ENCODE measurements at places on chromosomes 11 and 22.

DNA sequence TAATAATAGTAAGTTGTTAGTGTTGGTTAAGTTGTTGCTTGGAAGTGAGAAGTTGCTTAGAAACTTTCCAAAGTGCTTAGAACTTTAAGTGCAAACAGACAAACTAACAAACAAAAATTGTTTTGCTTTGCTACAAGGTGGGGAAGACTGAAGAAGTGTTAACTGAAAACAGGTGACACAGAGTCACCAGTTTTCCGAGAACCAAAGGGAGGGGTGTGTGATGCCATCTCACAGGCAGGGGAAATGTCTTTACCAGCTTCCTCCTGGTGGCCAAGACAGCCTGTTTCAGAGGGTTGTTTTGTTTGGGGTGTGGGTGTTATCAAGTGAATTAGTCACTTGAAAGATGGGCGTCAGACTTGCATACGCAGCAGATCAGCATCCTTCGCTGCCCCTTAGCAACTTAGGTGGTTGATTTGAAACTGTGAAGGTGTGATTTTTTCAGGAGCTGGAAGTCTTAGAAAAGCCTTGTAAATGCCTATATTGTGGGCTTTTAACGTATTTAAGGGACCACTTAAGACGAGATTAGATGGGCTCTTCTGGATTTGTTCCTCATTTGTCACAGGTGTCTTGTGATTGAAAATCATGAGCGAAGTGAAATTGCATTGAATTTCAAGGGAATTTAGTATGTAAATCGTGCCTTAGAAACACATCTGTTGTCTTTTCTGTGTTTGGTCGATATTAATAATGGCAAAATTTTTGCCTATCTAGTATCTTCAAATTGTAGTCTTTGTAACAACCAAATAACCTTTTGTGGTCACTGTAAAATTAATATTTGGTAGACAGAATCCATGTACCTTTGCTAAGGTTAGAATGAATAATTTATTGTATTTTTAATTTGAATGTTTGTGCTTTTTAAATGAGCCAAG is 2.7 kb downstream of the NEAT1 start:
- peak; percentile 83 for DNase-seq

DNA sequence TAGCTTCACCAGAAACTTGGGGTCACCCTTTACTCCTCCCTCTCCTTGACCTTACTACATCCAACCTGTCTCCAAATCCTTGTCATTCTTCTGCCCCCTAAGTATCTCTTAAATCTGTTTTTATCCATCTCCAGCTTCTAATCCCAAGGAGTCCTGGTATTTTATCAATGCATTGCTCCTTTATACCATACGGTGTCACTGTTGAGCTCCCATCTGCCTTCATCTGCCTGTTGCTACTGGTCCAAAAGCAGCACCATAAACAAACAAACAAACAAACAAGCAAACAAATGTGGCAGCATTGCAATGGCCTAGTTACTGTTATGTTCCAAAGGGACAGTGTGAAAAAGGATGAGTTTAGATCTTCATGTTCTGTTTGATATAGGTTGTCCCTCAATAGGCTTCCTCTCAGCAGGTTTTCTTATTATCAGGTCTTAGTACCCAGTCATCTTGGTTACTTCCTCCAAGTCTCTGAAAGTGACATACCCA is 34.2 kb downstream of the DNHD1 start:
- DNase-seq: peak; percentile 28

DNA sequence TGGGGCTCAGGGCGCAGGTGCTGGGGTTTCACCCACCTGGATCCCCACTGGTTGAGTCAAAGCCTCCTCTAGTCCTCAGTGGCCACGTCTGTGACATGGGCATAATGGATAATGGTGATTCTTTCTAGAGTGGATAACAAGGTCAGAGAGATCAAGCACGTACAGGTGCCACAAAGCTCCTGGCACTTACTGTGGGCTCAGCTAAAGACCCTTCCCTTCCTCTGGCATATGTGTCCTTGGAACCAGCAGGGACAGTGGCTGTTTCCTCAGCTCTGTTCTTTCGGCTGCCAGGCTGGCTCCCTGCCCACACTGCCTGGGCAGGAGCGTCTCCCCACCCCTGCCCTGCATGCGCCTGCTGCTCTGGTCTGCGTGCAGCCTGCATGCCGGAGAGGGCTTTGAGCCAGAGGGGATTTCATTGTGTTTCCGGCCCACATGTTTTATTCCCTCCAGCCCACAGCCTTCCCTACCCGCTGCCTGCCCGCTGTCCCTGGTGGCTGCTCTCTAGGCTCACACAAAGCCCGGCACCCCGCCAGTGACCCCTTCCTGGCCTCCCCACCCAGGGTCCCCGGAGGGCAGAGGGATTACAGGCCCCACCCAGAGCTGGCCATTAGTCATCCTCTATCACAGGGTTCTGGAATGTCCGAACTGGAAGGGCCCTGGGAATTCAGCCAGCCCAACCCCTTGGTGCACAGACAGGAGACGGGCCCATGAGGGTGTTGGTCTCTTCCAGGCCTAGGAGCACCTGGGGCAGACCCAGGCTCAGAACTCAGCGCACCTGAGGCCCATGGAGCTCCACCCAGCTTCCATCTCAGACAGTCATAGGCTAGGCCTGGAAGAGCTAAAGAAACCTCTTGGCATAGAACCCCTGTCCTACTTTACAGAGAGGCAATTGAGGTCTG is 55.3 kb upstream of the GCAT start:
- no peak for DNase-seq

DNA sequence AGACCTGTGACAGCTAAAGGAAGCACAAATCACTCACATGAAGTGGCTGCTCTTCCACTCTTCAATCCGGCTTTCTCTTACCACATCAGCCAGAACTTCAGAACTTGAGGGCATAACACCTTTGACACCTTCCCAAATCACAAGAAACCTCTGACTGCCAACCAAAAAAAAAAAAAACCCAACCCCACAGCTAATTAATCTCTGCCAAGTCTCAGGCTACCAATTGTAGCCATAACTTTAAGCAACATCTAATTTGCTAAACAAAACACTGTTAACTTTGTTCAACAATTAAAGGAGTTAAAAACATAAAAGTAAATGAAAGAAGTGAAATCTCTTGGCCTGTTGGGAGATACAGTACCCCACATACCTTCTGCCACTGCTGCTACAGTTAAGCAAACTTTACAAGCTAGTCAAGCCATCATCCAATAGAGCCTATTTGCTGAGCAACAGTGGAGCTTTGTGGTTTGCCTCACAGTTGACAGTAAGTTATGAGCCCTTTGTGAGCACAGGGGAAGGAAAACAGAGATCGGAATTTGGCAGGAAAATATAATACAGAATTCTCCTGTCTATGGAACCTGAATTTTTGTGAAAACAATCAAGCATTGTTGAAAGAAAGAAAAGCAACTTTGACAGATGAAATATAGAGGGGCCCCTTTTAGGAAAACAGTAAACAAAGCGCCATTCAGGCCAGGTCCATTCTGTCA is at the start of gene SOX6:
TSS of gene SOX6 (minus strand) at position 490 of the 704 bp plus-strand sequence. CDS start 15,298 bp downstream, outside the sequence.
- DNase-seq: no peak

GRCh38 chr11:10580623-10581022 is 12.2 kb upstream of the LYVE1 start:
- DNase-seq: no peak

- DNase-seq: no peak
These were observed 7.2 kb upstream of the PICK1 start for GRCh38 chr22:38049812-38050619.

GRCh38 chr11:68047437-68048290 is 8.8 kb downstream of the TCIRG1 start:
- no peak for DNase-seq

DNA sequence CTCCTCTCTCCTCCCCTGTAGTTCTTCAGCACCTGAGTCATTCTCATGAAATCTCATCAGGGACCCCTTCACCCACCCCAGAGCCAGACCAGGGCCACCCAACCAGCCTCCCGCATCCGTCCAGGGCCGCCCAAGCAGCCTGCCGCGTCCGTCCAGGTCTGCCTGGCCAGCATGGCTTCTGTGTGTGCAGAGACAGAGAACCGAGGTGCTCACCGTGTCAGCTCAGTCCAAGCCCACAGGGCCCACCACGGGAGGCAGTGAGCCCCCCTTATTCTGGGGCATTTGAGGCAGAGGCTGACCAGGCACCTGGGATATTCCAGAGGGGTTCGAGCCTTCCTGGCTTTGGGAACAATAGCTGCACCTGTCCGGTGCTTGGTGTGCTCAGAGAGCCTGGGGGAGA is 1117.3 kb downstream of the BRD1 start:
- no peak for DNase-seq

DNA sequence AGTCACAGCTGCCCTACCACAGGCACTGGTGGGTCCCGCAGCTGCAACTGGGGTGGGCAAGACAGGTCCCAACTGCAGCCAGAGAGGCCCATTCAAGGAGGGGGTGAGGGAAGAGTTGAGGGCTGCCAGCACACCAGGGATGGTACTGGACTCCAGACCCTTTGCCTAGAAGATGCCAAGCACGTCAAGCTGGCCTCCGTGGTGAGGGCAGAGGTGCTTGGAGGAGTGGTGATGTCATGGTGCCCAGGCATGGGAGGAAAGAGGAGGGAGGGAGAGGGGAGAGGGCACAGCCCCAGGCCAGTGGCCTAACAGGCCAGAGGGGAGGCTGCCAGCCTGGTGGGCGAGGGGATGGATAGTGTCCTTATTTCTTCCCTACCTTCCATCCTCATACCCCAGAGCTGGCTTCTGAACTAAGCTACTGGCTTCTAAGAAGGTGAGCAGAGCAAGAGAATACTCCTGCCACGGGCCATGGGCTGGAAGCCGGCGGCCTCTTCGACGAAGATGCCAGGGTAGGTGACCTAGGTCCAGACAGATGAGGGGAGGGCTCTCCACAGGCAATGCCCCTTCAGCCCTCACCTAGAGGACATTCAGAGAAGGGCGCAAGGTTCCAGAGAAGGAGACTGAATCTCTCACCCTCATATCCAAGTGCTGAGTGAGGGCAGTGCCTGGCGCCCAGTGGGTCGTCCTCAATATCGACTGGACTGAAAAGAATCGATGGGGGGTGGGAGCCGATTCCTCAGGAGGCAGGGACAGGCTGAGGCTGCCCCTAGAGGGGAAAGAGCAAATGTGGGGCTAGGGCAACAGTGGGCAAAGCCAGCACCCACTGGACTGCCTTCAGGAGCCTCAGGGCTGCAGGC is 1.8 kb downstream of the SYT7 start:
- DNase-seq: no peak

GRCh38 chr11:44506375-44507016 is 59.0 kb upstream of the CD82 start:
- no peak for DNase-seq

DNA sequence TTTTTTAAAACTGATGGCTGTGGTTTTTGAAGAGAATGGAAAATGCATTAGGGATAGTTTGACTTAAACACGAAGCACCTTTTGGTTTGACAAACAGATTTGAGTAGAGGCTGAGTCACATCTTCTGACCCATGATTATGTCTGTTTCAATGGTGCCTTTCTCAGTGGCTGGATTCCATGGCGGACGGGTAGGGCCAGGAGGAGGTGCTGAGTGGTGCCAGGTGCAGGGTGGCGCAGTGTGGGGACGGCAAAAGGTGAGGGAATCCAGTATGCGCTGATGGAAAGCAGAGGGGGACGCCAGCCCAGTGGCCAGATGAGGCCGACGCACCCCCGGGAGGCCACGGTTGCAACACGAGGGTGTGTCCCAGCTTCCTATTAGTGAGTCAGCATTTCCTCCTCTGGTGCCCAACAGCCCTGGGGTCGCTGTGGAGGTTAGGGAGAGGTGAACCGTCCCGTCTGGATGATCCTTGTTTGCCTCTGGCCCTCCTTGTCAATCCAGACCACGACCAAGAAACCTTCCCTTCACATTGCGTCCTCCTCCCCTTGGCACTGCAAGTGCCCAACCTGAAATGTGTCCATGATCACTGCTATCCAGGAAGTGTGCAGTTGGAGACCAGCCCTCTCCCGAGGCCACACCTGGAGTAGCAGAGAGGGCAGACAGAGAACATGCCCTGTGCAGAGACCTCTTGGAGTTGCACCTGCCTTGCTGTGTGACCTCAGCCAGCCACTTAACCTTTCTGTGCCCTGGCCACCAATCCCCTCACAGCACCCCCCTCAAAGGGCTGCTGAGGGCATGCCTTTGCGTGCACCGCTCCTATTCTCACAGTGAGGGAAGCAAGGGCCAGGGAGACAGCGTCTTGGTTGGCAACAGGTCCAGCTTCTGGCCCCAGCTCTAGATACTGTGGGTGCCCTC is 32.5 kb upstream of the ATXN10 start:
- DNase-seq: no peak

DNA sequence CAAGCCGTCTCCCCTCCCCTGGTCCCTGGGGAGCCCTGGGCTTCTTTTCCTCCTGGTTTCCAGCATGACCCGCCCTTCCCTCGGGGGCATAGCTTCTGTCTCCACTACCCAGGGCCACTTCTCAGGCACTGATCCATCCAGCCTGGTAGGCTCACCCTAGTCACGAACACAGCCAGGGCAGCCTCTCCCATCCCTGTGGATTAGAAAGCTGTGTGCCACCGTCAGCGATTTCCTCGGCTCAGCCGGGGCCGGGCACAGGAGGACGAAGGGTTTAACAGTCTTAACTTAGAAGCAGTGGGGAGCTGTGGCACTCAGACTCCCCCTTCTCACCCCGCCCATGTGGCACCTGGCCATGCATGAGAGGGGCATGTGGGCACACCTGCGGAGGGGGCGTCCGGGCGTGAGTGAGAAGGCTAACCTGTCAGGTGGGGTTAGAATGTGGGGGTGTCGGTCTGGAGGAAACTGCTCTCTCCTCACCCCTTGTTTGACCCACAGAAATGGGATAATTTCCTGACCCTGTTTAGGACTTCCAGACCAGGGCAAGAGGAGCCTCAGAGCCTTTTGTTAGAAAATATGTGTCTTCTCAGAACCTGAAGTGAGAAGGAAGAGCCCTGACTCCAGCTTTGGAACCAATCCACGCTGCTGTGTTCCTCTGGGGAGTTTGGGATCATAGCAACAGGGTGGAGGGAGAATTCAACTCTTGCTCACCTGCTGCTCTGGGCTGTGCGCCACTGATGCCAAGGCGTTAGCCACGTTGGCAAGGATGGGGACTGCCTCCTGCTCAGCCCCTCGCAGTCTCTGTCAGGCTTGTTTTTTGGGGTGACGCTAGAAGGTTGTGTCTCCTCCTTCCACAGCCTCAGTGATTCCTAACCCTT is 14.6 kb downstream of the GLB1L2 start:
- DNase-seq: no peak

GRCh38 chr11:101126551-101127196 is 2.9 kb downstream of the PGR start:
- DNase-seq: no peak

DNA sequence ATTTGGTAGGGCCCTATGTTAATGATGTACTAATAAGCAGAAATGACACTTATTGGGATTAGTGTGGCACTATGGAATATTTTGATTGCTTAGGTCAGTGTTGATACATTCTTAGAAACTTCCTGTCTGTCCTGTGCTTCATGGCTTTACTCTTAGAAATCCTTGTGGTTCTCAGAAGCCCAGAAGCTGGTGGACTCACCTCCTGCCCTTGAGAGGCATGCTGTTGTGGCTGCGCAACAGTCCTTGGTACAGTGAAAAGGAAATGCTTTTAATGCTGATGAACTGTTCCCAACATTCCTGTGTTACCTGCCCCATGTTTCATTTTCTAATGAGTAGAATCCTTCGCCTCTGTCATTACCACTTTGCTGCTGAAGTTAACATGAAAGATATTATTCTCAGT is 52.4 kb upstream of the MYO18B start:
- DNase-seq: no peak
